T-helper 2 cell (primary cell): ENCODE measurements at places on chromosomes 5 and 9.

DNA sequence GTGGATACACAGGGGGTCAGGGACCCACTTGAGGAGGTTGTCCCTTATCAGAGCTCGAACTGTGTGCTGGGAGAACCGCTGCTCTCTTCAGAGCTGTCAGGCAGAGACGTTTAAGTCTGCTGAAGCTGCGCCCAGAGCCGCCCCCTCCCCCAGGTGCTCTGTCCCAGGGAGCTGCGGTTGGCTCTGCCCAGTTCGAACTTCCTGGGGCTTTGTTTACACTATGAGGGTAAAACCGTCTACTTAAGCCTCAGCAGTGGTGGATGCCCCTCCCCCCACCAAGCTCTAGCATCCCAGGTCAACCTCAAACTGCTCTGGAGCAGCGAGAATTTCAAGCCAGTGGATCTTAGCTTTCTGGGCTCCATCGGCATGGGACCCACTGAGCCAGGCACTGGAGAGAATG is 15.9 kb downstream of the SRD5A1 start:
- DNase-seq = no peak

GRCh38 chr9:128211186-128211980 is 8.2 kb downstream of the DNM1 start:
- no peak for DNase-seq

DNA sequence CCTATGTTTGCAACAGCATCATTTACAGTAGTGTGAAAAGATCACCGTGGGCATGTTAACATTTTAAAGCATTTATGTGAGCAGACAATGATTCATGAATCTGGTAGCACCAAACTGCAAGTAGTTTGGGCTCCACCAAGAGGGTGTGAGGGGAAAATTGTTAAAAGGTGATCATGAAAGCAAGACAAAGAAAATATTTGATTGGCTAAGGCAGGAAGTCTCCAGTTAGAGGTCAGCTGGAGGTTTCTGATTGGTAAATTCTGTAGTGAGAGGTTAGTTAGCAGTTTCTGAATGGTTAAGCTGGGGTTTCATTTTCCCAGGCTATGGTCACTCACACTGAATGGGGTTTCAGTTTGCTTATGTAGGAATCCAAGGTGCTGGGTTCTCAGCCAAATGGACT is 13.5 kb upstream of the DRD1 start:
- no peak for DNase-seq

DNA sequence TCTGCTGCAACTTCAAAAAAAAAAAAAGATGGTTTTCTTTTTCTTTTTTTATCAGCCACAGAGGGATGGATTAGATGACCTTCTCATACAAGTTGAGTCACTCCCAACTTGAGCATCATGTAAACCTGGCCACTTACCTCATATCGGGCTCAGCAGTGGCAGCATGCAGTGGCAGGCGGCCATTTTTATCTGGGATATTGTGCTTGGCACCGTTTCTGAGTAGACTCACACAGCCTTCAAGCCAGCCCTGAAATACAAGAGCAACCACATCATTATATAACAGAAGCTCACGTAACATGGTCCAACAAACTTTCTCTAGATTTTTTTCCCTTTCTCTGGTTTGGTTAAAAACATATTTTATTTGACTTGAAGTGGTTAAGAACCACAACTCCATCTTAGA is 62.6 kb downstream of the ANKRD55 start:
- DNase-seq = no peak

- no peak for DNase-seq
Observed at GRCh38 chr9:72355153-72355552, 9.9 kb downstream of the ZFAND5 start.

GRCh38 chr5:158174918-158175851 is 316.2 kb upstream of the CLINT1 start:
- no peak for DNase-seq

GRCh38 chr9:107213080-107213479 is 70.0 kb upstream of the RAD23B start:
- no peak for DNase-seq

DNA sequence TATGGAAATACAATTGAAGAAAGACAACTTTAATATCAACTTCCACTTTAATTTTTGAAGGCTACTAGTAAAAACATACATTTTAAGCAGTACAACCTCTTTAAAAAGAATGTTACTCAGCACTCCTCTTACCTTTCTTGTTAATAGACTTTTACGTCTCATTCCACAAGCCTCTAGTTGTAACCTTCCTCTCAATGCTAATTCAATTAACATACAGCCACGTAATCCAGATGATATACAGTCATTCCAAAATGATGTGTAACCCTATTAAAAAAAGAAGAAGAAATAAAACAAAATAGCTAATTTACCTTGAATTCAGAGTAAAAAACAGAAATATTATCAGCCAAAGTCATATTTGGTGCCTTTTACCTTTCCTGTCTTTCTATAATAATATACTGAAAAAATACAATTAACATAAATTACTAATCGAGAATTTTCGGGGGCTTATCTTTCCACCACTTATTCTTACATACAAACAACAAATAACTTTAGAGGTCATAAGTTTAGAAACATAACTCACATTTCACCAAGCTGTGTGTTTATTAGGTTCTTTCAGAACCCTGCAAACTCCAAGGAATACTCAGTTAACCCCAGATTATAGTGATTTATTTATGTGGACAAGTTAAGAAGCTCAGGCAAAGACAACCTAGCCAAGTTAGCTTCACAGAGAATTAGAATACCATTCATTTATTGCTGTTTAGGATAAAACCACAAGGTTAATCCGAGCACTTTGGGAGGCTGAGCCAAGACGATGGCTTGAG is 30.3 kb downstream of the GOLPH3 start:
- no peak for DNase-seq

DNA sequence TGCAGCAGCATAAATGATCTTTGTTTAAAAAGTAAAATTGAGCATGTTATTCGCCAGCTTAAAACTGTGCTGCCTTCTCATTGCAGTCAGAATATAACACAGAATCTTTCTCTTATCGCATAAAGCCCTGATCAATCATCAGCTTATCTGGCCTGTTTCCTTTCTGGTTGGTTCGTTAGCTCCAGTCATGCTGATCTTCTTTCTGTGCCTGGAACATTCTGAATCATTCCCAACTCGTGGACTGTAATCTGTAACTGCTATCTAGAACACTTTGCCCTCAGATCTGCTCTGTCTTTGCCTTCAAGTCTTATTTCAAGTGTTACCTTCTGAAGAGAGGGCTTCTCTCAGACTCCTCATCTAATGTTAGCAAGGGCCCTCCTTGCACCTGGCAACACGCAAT is 11.9 kb upstream of the FER start:
- no peak for DNase-seq
